Activated T-cell treated with anti-CD3 and anti-CD28 coated beads, Interleukin-2, amount 50 U/mL, for 4 hours (primary cell): ENCODE measurements at places on chromosomes 13 and 19. TPM values are rescaled to one million over a fixed set of nuclear protein-coding genes. Genes with fewer than 3 reads are reported as not detected.

GRCh38 chr13:24027494-24027893, 130.2 kb upstream of the C1QTNF9B start:
- no peak for DNase-seq

DNA sequence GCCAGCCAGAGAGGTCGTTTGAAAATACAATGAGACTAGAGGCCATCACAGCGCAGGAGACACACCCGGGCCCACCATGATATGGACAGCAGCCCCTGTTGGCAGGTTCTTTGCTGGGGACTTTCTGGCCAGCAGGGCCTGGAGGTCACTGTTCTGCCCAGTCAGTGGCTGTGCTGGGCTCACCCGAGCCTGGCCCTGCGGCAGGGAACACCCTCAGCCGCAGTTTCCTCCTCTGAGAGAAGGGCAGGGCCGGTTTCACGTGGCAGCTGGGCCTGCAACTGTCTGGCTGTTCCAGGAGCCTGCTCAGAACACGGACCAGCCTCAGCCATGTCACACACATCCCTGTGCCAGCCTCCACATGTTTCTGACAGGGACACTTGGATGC, 39.4 kb downstream of the ADPRHL1 start:
- no peak for DNase-seq

GRCh38 chr13:111530137-111530870, 209.9 kb downstream of the TEX29 start:
- DNase-seq = no peak

- no peak for DNase-seq
Observed at GRCh38 chr19:32201636-32202051, 143.8 kb upstream of the ZNF507 start.

DNA sequence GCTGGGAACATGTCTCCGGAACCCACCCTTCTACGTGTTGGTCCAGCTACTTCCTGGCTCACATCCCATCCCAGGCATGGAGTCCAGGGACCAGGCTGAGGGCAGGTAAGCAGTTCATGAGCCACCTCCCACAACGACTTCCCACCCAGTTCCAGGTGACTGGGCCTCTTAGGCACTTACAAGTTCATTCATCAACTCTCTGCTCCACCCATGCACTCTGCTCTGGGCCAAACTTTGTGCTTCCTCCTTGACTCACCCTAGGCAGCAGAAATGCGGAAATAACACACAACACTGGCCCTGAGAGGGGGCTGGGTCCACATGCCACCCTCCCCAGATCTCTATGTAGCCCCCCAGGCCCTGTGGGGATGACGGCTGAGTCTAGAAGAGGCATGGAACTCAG, 20.5 kb downstream of the IQCN start:
- DNase-seq = no peak

DNA sequence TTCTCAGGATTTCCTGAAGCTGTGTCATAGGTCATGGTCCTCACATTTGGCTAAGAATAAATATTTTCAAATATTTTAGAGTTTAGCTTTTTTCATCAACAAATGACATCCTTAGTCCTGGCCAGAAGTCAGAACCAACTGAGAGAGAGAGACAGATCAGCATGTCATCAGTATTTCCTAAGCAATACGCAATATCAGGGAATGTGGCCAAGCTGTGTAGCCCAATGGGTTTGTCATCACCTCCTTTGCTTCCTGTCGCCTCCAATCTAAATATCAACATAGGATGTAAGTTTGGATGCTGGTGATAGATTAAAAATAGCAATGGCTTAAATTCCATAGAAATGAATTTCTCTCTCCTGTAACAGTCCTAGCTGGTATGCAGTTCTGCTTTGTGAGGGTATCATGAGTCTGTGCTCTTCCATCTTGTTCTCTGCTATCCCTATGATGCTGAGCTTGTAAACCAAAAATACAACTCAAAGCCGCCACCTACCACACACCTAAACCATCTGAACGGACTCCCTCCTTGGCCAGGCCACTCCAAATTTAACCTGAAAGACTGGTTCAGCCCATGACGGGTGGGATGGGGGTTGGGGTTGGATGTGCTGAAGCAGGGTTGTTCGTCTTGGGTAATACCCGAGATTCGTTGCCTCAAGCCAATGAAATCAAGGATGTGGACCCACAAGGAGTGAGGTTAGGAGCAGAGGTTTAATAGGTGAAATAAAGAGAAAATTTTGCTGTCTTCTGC, 10.0 kb upstream of the IGSF23 start:
- DNase-seq = no peak

DNA sequence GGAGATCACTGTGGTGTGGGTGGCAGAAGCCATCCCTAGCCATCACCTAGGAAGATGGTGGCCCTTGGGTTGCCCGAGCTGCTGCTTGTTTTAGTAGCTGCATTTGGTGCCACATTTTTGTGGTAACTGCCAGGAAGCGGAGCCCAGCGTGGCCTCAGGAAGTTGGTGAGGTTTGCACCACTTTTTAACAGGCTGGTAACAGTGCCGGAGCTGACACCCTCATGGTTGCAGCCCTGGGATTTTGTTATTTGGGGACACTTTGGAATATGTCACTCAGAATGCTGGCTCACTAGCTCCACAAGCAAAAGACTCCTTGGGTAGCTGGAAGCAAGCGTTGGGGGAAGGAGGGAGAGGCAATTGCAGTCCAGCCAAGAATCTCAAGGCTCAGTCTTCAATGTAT, 22.1 kb downstream of the ACTN4 start:
- no peak for DNase-seq

DNA sequence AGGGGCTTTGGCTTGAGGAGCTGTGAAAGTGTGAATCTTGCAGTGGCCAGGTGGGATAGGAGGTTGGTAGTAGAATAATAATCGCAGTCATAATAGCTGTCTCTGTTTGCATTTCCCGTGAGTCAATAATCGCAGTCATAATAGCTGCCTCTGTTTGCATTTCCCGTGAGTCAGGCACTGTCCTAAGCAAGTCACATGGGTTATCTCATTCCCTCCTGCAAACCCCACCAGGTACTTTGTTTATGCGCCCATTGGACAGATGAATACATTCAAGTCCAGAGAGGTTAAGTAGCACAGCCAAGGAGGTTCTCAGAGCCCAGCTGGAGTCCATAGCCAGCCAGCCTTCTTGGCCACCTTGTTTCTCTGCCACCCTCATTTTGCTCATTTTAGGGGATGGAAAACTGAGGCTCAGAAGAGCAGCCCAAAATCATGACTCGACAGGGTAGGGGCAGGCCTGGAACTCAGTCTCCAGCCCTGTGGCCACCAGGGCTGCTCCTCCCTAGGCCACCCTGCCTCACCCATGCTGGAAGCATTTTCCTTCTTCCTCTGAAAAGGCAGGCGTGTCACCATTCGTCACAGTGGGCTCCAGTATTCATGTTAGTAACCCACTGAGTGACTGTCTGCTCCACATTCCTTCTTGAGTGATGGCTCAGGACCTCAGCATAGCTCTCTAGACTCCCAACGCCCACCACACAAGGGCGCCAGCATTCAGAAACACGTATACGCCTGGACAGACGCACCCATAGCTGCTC, 206.2 kb downstream of the URI1 start:
- no peak for DNase-seq

GRCh38 chr13:70842062-70842644, 733.9 kb upstream of the KLHL1 start:
- no peak for DNase-seq

Gene ZNF419
- 3.9 TPM for total RNA-seq

Gene ZNF549
- total RNA-seq = 3.8 TPM

GRCh38 chr19:46932346-46932745, 71.5 kb downstream of the ARHGAP35 start:
- no peak for DNase-seq

DNA sequence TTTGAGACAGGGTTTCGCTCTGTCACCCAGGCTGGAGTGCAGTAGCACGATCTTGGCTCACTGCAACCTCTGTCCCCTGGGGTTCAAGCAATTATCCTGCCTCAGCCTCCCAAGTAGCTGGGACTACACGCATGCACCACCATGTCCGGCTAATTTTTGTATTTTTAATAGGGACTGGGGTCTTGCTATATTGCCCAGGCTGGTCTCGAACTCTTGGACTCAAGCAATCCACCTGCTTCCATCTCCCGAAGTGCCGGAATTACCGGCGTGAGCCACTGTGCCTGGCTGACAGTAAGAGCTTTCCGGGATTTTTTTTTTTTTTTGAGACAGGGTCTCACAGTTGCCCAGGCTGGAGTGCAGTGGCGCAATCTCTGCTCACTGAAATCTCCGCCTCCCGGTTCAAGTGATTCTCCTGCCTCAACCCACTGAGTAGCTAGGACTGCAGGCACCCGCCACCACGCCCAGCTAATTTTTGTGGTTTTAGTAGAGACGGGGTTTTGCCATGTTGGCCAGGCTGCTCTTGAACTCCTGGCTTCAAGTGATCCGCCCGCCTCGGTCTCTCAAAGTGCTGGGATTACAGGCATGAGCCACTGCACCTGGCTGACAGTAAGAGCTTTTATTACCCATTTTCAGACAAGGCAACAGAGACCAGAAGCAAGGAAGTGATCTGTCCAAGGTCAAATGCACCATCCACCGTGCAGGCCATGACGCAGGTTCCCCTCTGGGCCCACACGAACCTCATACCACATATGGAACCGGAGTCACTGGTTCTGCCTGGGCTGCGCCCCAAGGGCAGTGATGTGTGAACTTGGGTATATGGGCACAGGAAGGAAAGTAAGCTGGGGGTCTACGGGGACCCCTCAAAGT, 21.0 kb downstream of the RFX1 start:
- DNase-seq = no peak

Gene NKG7
- total RNA-seq = 146 TPM

- peak; percentile 23 for DNase-seq
Observed at GRCh38 chr19:5001615-5002014, 32.7 kb downstream of the KDM4B start.

- no peak for DNase-seq
Observed at GRCh38 chr13:109345433-109345941, 440.9 kb downstream of the IRS2 start.

DNA sequence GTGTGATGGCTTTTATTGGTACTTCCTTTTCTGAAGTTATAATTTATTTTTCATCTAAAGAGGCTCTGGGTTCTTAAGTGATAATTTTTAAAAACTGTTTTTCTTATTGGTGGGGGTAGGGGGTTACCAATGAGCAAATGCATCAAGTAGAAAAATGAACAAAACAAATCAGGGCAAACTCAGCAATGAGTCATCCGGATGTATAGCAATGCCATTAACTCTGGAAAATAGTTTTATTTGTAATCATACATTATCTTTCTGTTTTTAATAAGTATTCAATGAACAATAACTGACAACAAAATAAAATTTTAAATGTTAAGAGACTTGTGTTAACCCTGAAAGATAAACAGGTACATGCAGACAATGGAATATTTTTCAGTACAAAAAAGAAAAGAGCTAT, 67.6 kb downstream of the UFM1 start:
- no peak for DNase-seq

DNA sequence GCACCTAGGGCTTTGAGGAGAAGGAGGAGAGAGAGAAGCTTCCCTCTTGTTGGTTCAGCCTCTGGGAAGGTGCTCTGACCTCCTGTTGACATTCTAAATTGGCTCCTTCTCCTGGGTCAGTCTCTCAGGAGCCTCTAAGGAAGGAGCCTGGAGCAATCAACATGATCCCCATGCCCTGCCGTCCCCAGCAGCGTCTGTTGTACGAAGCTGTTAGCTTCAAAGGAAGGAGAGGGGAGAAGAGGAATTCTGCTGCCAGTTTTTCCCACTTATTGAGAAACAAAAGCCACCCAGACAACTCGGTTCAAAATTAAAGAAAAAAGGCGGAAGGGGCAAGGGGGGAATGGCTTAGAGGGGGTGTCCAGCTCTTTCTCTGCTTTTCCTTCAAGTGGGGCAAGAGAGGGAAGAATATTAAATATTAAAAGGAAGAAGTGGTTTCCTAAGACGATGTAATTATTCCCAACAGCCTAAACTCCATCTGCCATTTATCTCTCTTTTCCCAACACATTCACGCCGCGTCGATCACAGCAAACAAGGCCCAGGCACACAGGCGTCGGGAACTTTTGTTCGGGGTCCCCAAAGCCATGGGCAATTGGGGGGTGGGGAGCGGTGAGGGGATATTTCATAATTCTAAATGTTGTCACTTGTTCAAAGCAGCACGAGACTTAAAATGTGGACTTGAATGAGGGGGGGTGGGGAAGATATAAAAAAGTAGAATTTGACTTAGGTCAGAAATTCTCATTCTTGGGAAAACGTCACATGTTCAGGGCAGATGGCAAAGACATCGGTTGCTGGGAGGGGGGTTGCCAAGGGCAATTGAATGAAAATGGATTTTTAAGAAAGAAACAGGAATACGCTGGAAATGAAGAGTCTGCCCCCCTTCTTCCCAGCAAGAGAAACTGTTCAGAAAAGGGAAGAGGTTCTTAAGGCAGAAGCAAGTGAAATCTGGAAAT, 116.8 kb upstream of the CACNA1A start:
- DNase-seq = no peak

GRCh38 chr13:107743526-107743925, 471.8 kb downstream of the LIG4 start:
- no peak for DNase-seq

GRCh38 chr13:44263751-44264620, 109.6 kb upstream of the SERP2 start:
- DNase-seq = no peak

DNA sequence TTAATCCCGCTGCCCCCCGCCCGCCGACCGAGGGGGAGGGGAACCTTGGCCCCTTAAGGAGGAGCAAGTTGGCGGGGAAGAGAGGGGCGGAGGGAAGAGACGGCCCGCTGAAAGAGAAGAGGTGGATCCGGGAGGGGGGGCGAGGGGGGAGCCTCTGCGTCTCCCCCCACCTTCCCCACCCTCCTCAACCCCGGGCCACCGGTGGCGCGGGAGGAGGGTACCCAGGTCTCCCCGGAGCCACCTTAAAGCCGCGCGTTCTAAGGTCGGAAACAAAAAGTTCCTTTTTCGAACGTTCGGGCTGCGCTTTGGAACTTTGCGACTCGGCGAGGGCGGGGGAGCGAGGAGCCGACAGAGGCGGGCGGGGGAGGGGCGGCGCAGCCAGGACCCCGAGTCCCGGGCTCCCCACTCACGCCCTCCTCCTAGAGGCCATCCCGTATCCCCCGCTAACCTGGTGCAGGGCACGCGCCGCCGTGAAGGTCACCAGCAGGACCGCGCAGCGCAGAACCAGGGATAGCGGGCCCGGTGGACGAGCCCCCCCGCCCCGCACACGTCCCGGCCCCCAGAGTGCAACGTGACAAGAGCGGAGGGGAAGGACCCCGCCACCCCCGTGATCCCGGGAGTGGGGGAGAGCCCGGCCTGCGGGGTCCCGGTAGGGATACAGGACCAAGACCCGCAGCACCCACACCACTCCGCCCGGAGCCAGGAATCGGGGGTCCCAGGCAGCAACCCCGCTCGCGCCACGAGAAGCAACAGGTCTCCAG, 659 bp downstream of the ERF start:
- DNase-seq = peak; percentile 74

GRCh38 chr19:10339380-10339960, at the start of gene ICAM3:
Gene ICAM3, minus strand, starts transcription at chr19:10339624. Its CDS starts 10 bp downstream, at chr19:10339614.
- peak; percentile 44 for DNase-seq

Gene REX1BD
- 99.7 TPM for total RNA-seq
